ENCODE measurements at places on chromosomes 13 and 19.

- DNase-seq = no peak
Measured at GRCh38 chr13:105798541-105798940, 736.9 kb downstream of the EFNB2 start.

GRCh38 chr13:92873029-92873428 lies 353.6 kb upstream of the GPC6 start:
- DNase-seq = no peak

DNA sequence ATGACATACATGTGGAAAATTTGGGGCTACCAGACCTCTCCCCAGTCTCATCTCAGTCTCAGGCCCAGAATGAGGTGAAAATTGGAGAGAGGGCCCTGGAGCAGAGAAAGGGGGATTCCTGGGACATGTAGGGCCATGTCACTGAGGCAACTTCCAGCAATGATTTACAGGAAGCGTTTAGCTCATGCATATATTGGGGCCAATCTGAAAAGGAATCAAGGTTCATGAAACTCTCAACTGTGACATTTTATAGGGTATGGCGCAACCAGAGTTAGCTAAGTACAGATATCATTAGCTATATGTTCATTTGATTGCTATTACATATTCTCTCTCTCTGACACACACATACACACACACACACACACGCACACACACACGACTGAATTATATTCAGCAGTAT lies 86.3 kb downstream of the RNASEH2B start:
- DNase-seq = no peak

GRCh38 chr13:39910041-39910440 lies 254.6 kb downstream of the COG6 start:
- DNase-seq = no peak

DNA sequence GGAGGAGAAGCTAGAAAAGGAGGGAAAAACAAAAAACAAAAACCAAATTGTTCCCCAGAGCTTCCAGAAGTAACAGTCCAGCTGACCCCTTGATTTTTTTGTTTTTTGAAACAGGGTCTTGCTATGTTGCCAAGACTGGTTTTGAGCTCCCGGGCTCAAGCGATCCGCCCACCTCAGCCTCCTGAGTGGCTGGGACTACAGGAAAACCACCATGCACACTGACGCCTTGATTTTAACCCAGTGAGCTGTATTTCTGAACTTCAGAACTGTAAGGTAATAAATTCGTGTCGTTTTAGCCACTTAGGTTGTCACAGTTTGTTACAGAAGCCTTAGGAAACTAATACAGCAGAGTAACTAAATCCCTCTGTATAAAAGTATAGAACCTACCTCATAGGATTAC lies 1.1 kb upstream of the NEK3 start:
- DNase-seq = no peak

DNA sequence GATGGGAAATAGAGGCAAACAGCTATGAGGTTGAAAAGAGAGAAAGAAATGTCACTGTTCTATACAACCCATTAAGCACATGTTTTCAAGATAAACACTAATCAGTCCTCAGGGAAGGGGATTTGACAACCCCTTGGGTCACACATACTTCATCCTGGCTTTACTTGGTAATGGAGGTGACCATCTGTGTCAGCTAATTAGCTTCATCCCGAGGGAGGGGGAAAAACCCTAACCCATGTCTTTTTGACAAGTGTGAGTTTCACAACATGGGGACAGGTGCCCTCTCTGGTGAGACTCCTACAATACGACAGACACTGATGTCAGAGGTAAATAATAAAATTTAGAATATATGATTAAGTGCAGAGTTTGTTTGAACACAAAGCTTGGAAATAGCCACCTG lies 43.1 kb downstream of the ZNF611 start:
- no peak for DNase-seq

DNA sequence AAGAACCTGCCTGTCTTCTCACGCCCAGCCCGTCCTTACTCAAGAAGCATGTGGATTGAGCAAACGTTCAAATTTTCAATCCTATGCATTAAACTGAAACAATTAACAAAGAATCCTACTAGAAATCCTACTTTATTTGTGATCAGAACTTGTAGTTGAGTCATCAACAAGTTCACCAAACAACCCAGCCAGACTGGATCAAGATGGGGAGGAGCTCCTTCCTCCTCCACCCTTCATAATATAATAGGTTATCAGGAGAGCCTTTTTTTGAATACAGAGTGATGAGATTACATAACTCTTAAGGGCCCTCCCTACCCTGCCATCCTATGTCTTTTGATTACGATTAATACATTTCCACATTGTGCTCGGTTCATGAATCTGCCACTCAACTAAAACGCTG lies 32.7 kb downstream of the SOX21 start:
- no peak for DNase-seq

DNA sequence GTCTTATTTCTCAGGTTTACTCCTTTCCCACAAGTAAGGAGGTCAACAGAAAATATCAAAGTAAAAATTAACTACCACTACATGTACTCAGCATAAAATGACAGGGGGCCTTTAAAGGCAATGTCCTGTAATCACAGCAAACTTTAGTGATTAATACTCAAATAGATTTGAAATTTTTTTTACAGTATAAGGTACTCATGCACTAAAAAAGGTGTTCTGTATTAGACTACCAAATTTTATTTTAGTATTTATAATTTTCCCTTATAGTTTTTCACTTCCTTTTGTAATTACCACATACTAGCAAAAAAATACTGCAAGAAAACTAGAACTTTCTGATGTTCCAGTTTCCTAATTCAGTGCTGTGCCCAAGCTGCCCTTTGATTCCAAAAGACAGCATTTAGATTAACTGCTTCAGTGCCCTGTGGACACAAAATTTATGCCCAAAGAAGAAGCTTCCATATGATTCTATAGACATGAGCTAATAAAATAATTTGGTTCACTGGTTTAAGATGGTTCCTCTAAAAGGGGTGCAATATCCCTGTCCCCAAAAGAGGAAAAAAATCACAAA lies 70.6 kb downstream of the KLF12 start:
- DNase-seq = no peak
